Fibroblast of skin of left biceps (primary cell): ENCODE measurements at places on chromosomes 7 and 10.

GRCh38 chr7:98291717-98292116 is 10.2 kb downstream of the BRI3 start:
- no peak for DNase-seq

- peak; percentile 71 for DNase-seq
These were observed 67.7 kb downstream of the TACR2 start for GRCh38 chr10:69348816-69349541.

DNA sequence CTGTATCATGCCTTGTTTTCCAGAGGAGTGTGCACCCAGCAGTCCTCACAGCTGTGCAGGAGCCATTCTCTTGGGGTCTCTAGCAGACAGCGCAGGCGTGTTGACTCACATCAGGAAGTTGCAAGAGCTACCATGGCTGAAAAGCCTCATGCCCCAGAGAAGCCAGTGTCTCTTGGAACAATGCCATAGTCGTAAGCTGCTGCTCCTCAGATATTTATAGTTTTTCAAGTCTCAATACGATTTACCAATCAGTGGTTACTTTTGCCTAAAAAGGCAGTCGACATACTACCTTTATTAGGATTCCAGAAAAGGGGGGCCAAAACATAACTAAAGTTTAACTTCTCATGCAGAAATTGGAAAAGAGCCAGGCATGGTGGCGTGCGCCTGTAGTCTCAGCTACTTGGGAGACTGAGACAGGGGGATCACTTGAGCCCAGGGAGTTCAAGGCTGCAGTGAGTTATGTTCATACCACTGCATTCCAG is 407.7 kb downstream of the PARD3 start:
- no peak for DNase-seq

DNA sequence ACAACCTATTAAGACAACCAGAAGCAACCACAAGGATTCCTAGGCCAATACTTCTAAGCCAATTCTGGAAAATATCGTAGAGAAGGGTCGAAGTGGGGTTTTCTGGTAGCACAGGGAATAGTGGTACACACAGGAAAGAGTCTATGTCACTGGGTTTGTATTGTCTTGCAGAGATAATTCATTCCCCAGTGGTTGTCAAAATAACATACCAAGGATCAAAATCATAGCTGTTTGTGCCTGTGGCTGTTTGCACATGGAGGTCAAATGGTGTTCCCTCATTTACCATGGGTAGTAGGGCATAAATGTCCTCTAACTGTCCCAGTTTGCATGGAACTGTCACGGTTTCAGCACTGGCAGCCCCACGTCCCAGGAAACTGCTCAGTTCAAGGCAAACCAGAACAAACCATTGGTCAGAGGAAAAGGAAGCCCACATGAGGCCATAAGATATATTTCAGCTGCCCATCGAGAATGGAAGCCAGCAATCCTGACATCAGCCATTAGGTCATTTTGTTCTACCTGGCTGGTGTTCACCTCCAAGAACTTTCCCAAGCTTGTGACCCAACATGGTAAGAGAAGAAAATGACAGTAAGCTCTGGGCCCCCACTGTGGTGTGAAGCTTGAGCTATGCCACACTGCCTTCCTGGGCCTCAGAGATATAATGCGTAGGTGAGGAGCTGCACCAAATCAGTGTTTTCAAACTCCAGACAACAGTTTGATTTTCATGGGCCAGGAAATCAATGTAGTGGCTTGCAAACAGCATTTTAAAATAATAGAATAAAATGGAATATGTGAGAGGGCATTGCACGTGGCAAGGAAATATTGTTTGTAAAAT is 53.9 kb upstream of the NFE2L3 start:
- DNase-seq = no peak
